ENCODE measurements at places on chromosomes 7 and 10.

DNA sequence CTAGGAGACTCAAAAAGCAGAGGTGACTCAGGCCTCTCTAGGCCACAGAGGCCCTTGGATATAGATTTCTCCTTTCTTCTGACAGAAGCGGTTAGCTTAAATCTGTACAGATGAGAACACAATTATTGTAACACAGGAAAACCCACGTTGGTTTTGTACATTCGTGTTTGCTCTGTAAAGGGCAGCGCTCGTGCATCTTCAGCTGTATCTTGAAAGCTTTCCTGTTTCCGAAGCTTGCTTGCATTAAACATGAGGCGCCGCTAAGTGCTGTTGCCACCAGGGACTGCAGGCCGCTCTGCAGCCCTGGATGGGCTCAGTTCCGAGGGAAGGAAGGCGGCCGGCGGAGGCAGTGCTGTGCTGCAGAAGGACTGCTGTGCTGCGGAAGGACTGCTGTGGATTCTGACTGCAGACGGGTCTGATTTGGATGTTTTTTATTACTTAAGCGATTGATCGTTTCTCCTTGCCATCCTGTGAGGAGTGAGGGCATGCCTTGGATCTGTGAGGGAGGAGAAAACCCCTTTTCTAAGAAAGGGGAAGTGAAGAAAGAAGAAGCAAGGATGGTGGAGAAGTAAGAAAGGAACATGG lies 53.3 kb downstream of the FHIP2A start:
- DNase-seq, result no peak

- DNase-seq, result peak; percentile 4
Measured at GRCh38 chr10:86688398-86688921, 20.1 kb downstream of the LDB3 start.

GRCh38 chr7:152870106-152870693 lies 110.6 kb downstream of the ACTR3B start:
- DNase-seq, result no peak

DNA sequence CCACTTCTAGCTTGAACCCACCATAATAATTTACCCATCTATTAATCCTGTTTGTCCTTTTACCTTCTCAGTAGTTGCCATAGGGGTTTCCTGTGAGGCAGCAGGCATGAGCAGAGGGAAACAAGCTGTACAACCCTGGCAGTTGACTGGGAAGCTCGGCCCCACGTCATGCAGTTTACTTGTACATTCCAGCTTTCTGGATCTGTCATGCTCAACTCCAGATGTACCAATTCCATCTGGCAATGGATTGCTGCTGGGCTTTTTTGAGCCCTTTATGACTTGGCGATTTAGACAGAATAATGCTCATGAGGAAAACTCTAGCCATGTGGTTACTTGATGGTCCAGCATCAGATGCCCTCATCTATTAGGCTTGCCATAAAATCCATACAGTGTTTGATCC lies 112.5 kb downstream of the GNAI1 start:
- no peak for DNase-seq

GRCh38 chr7:139293534-139293933 lies 47.6 kb upstream of the FMC1 start:
- DNase-seq, result no peak

GRCh38 chr7:72098807-72099580 lies 313.1 kb downstream of the CALN1 start:
- DNase-seq, result no peak

DNA sequence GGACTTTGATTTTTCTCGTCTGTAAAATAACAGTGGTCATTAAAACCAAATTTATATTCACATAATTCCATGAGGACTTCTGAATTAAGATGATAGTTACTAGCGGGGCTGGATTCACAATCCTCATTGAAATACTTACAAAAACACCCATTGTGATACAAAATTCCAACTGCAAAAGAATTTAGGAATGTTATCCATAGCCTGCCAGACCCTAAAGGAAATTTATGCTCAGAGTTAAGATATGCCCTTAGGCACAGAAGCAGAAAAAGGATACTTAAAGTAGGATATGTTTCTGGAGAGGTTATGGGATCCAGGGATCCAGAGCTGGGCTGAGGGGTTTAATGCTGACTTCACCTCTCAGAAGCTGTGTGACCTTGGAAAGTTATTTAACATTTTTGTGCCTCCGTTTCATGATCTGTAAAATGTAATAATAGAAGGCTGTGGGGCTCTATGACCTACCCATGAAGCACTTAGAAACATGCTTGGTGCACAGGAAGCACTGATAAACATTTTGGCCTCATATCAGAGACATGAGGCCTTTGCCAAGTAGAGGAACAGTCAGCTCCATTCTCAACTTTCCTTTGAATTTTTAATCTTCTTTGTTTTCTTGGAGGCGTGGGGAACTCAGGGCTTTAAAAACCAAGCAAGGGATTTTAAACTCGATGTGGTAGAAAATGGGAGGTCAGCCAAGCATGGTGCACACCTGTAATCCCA lies 744.7 kb downstream of the KCNMA1 start:
- DNase-seq, result no peak

DNA sequence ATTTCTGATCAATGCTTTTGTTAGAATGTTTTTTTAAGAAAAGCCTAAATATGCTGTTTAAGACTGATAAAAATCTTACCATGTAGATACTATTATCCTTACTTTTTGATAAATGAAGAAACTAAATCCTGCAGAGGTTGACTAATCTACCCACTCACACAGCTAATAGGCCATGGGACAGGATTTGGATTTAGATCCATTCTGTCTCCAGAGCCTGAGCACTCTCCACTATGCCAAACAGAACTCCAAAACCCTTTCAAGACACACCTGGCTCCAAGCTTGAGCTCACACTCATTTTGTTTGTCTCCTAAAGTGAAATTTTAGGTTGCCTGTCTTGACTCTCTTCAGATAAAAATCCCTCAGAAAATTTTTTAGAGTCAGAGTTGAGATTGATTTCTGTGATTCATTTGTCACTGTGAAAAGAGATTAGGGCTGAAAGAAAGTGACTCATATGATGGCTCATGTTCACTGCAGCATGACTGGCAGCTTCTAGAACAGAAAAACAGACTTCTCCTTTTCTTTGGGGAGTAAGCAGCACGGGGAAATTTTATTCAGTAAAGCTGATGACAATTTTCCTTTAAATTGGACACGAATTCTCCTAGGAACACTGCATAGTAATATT lies 132.3 kb upstream of the POT1 start:
- peak; percentile 14 for DNase-seq

GRCh38 chr7:106282390-106282789 lies 2.4 kb downstream of the NAMPT start:
- no peak for DNase-seq

GRCh38 chr10:73644015-73644743 lies 2.9 kb upstream of the MYOZ1 start:
- DNase-seq, result peak; percentile 24

DNA sequence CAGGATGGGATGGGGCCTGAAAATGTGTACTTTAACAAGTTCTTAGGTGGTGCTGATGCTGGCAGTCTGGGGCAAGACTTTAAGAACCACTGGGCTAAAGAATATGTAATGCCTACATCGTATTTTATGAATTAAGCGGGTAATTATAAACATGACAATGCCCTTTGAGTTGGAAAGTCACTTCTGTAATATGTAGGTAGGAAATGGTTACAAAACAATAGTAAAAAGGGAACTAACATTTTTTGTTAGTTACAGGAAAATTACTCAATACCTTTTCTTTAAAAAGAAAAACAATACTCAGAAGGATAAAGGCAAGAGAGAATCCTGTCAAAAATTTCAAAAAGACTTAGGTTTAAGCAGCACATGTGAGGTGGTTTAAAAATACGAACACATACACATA lies 48.3 kb upstream of the STEAP4 start:
- DNase-seq, result no peak

- no peak for DNase-seq
Measured at GRCh38 chr7:28732071-28732869, 225.9 kb downstream of the TRIL start.

- no peak for DNase-seq
Measured at GRCh38 chr10:96971324-96971723, 139.2 kb downstream of the LCOR start.

DNA sequence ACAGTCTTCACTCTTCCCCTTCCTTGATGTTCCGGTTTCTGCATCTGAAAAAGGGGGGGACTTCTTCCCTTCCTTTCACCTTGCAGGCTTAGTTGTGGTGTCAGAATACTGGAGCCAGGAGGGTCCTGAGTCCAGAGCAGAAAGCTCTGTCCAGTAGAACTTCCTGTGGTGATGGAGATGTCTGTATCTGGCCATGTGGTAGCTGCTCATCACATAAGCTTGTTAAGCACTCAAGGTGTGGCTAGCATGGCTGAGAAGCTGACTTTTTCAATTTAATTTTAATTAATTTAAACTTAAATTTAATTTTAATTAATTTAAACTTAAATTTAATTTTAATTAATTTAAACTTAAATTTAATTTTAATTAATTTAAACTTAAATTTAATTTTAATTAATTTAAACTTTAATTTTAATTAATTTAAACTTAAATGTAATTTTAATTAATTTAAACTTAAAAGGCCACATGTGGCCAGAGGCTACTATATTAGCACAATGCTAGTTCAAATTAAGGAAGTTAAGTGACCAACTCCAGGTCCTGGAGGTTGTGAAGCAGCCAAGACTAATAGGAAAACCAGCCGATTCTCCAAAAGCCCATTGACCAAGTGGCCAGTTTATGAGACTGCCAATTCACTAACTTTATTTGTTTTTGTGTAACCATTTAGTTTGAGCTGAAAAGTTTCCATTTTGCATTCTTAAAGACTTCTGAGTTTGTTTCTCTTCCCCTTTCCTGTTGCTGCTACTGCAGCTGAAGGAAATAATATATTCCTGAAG lies 16.3 kb downstream of the MSRB2 start:
- no peak for DNase-seq

DNA sequence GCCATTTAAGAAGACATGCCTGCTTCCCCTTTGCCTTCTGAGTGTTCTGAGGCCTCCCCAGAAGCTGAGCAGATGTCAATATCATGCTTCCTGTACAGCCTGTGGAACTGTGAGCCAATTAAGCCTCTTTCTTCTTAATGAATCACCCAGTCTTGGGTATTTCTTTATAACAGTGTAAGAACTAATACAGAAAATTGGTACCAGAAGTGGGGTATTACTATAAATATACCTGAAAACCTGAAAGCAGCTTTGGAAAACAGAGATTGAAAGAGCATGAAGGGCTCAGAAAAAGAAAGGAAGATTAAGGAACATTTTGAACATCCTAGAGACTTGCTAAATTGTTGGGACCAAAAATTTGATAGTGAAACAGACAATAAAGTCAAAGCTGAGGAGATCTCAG lies 12.0 kb upstream of the RNF32 start:
- no peak for DNase-seq

DNA sequence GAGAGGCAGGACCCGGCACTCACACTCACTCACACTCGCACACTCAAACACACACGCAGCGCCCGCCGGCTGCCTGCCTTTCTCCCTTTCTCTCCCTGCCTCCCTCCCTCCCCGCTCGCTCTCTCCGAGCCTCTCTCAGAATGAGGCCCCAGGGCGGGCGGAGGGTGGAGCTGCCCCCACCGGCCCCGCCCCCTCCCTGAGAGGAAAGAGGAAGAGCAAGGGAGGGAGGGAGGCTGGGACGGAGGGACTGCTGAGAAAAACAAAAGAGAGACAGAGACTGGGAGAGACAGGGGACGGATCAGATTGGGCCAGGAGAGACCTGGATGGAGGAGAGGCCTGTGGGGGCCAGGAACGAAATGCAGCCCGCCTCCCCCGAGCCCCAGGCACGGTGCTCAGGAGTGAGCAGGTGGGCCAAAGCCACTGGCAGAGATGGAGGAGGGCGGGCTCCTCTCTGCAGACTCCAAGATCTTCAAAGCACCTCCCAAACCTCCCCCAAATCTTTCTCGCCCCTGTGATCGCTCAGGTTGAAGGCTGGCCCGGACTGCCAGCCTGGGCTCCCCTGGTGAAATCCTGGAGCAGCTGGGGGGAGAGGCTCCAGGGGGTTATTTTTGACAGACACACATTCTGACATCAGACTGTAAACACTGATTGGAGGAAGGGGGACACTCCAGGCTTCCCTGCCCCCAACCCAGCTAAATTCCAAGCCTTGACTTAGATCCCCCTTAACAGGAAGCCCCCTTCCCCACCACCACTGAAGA lies 5.1 kb downstream of the LDB1 start:
- peak; percentile 33 for DNase-seq
